ENCODE measurements at places on chromosomes 7 and 10.

DNA sequence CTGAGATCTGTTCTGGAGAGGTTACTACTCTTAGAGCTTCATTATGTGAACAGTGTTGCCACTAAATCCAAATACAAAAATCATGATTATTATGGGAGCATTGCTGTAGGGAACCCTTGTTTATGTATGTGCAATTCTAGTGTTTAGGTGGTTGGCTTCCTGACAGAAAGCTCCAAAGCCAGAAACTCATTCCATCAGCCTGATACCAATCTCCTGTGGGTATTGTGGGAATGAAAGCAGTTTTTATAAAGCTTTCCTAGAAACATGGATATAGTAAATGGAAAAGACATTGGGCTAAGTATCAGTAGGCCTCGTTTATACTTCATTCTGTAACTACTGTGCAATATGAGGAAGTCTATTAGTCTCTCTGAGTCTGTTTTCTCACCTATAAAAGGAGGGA is 6.4 kb downstream of the SDK1 start:
- no peak for DNase-seq

- no peak for DNase-seq
Observed at GRCh38 chr10:60985951-60986350, 42.0 kb upstream of the RHOBTB1 start.

DNA sequence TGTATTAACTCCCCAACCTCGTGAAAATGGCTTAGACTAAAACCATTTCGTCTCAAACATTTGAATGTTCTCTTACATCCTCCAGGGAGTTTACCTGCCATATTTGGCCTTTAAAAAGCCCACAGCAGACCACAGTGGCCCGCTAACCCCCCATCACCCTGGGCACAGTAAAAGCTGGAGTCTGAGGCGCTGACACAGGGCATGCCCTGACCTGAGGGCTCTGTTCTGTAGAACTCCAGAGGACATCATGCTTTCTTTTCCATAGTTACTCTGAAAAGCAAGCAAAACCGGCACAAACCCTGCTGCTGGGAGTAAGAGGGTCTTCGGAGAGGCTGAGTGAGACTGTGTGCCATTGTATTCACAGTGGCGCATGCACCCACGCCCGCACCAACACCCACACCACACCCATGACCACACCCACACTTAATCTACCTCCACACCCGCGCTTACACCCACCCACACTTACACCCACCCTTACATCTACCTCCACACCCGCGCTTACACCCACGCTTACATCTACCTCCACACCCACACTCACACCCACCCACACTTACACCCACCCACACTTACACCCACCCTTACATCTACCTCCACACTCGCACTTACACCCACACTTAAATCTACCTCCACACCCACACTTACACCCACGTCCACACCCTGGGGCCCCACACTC is 32.1 kb downstream of the LRRC27 start:
- DNase-seq: no peak

DNA sequence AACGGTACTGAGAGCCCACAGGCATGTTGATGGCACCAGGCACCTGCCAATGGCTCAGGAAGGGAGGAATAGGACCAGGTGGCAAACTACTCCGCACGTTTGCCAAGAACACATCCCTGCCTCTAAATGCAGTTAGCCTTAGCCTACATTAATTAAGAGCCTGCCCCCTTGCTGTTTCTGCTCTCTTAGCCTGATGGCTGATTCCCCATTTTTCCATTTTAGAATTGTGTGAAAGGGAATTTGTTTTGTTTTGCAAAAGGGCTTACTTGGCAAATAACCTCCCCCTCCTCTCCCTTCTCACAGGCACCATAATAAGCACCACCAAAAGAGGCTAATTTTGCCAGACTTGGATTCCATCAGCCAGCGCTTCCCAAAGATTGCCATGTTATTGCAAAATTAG is 1203.2 kb downstream of the SORCS3 start:
- no peak for DNase-seq

GRCh38 chr7:69778138-69778537 is 179.9 kb downstream of the AUTS2 start:
- DNase-seq: no peak

GRCh38 chr10:79259834-79260233 is 87.4 kb upstream of the PPIF start:
- no peak for DNase-seq

DNA sequence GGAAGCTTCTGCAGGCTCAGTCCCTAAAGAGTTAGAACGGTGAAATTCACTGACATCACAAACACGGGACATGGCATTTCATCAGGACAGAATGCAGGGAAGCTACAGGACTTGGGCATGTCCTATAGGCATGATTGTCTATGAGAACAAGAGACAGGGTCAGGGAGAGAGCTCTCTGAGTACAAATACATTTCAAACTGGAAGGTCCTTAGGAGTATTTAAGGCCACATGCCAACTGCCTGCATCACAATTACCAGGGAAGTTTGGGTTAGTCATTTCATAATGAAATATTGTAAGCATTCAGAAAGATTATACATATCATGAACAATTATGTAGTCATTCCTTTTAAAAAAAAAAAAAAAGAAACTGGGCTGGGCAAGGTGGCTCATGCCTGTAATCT is 71.3 kb downstream of the CREB3L2 start:
- DNase-seq: no peak

GRCh38 chr10:132626761-132627665 is 89.4 kb downstream of the INPP5A start:
- no peak for DNase-seq

GRCh38 chr7:28771906-28772622 is 186.1 kb downstream of the TRIL start:
- no peak for DNase-seq

- DNase-seq: no peak
Observed at GRCh38 chr7:151454932-151455530, 15.1 kb upstream of the CRYGN start.

- DNase-seq: no peak
Observed at GRCh38 chr7:134372858-134373257, 56.1 kb upstream of the SLC35B4 start.

DNA sequence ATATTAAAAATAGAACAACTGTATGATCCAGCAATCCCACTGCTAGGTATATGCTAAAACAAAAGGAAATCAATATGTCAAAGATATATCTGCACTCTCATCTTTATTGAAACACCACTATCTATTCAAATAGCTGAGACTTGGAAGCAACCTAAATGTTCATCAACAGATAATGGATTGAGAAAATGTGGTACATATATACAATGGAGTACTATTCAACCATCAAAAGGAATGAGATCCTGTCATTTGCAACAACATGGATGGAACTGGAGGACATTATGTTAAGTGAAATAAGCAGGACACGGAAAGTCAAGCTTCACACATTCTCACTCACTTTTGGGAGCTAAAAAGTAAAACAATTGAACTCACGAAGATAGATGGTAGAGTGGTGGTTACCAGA is 610.1 kb upstream of the SEMA3D start:
- DNase-seq: no peak

GRCh38 chr7:148835854-148836253 is 48.2 kb downstream of the EZH2 start:
- no peak for DNase-seq

GRCh38 chr7:110373416-110373815 is 717.5 kb upstream of the LRRN3 start:
- DNase-seq: no peak

DNA sequence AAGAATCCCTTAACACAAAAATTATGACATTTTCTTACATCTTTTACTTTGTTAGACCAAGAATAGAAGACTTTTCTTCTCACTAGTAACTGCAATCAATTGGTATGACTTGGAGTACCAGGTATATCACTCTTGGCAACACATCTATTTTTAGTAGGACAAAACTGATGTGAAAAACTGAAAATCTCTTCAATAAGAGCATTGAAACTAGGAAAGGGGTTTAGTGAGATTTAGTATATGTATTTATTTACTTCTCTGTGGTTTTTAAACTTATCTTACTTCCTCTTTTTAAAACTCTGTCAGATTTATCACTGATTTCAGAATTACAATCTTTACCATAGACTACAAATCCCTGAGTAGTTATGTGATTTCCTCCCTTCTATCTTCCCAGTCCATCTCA is 366.2 kb downstream of the PCDH15 start:
- no peak for DNase-seq

- no peak for DNase-seq
Observed at GRCh38 chr10:11993834-11994468, 48.7 kb downstream of the UPF2 start.

GRCh38 chr7:12895296-12895695 is 207.9 kb downstream of the ARL4A start:
- no peak for DNase-seq

DNA sequence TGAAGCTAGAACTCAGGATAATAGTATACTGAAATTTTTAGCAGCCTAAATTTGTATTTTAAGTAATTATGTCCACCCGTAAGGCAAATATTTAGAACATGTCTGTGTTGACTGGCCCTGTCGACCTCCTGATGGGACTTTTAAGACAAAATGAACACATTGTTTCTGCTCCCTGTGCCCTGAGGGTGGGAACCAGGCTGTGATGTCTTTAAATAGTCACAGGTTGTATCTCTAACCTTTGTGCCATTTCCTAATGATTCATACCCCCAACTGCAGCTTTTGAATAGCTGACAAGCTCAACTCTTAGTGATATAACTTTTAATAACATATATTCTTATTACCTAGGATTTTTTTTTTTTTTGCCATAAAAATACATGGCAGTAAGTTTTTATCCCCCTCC is 494.9 kb upstream of the AKR1E2 start:
- DNase-seq: no peak

GRCh38 chr7:129845972-129846327 is 106.8 kb downstream of the UBE2H start:
- DNase-seq: no peak

DNA sequence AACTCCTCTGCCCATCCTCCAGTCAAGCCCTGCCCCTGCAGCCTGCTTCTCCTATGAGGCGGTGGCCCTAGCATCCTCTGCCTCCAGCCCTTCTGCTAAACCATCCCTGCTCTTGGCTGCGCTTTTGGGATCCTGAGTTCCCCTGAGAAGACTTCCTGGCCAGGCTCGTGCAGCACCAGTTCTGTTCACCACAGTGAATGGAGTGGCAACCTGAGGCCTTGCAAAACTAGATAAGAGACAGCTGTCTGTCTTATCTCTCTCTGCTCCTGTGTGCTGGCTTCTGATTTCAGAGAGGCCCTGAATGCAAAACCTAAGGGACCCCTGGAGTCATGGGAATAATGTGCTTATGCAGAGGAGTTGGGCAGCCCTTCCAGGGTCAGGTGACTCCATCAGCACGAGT is 119.2 kb downstream of the TMEM178B start:
- no peak for DNase-seq

DNA sequence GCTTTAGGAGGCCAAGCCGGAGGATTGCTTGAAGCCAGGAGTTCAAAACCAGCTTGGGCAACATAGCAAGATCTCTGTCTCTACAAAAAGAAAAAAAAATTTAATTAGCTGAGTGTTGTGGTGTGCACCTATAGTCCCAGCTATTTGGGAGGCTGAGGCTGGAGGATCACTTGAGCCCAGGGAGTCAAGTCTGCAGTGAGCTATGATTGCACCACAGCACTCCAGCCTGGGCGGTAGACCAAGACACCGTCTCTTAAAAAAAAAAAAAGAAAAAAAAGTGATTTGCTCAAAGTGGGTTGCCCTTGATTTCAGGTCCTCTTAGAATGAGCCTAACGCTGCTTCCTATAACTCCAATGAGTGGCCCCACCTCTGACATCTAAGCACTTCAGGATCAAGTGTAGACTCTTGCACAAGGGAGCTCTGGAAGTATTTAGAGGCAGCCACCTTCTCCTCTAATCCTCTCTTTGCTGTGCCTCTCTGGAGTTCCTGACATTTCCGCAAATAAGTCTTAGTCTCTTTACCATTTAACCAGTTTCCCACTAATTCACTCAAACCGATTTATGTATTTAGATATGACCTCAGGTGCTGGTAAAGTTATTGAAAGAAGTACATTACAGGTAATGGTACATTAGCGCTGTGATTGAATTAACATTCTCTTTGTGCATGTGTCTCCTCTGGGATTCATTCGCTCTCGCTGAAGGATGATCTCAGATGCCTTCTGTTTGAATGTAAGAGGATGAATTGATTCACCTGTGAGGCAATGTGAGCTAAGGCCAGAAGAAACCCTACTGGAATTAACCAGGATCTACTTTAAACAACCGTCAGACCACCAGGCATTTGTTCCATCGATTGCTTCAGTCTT is 60.8 kb upstream of the CELF2 start:
- no peak for DNase-seq

DNA sequence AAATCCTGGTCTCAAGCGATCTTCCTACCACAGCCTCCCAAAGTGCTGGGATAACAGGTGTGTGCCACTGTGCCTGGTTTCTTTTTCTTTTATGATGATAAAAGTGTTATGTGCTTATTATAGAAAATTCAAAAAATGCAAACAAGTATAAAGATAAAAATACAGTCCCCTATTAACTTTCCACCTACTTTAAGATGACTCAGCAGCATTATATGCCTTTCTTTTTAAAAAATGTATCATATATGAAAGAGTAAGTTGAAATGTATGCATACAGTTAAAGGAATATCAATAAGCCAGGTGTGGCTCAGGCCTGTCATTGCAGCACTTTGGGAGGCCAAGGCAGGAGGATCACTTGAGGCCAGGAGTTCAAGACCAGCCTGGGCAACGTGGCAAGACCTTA is 216.9 kb upstream of the GALNT17 start:
- no peak for DNase-seq

- no peak for DNase-seq
Observed at GRCh38 chr10:29083096-29083495, 205.8 kb upstream of the LYZL1 start.

GRCh38 chr7:66152371-66153191 is 37.9 kb downstream of the CRCP start:
- no peak for DNase-seq

DNA sequence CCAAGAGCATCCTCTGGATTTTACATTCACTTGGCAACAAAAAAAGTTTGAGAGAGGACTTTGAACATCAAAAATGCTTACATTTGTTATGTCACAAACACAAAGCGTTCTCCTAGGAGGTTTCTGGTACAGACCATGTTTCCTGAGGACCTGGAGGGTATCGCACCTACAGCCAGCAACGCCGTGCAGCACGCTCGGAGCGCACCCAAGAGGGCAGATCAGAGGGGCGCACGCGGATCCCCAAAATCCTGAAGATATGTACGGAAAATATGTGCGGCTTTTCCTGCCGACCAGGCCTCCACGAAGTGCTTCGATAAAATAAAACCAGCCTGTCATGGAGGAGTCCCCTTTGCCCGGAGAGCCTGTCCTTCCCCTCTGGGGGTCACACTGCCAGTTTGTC is 454.9 kb downstream of the DNAJB6 start:
- no peak for DNase-seq

DNA sequence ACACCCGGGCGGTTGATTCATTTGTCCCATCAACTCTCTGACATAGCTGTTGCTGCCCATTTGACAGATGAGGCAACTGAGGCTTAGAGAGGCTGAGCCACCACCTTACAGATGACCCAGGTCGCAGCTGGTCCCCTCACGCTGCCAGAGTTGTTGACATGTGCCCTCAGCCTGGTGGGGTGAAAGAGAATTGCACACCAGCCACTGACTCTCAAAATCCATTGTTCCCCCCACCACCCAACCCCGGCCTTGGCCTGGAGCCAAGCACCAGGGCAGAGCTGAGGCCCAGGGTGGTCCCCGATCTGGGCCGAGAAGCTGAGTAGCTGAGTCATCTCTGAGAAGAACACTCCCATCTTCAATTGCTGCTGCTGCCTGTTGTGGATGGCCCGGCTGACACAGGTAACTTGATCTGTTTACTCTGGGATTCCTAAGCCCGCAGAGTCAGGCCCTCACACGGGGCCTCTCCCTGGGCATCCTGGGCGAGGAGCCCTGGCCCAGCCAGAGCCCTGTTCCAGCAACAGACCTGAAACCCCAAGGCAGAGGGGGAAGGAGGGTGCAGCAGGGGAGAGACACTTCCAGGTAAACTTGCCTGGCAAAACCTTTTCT is 27.5 kb downstream of the PVRIG start:
- no peak for DNase-seq

GRCh38 chr10:121519901-121520493 is 78.2 kb downstream of the FGFR2 start:
- no peak for DNase-seq
